B cell (primary cell): ENCODE measurements at places on chromosomes 6 and 20. TPM values are rescaled to one million over a fixed set of nuclear protein-coding genes. Genes with fewer than 3 reads are reported as not detected.

FAM209B gene
- total RNA-seq, result 1.9 and 2.2 TPM in 2 replicates

- no peak overlapping the region for H3K27ac ChIP-seq
- H3K36me3 ChIP-seq, result no peaks in the 10 kb centered on the region
- peaks cover 13% of the 10 kb centered on the region for H3K4me1 ChIP-seq
- DNase-seq, result no peak
- H3K4me3 ChIP-seq, result no peak overlapping the region
- peaks cover 3% of the 10 kb centered on the region for H3K27me3 ChIP-seq
These were observed 9.8 kb downstream of the FOXS1 start for GRCh38 chr20:31835554-31835953.

GRCh38 chr6:25369433-25370177, 90.4 kb downstream of the CARMIL1 start:
- no peak for DNase-seq
- H3K36me3 ChIP-seq, result no peaks in the 10 kb centered on the region
- H3K4me1 ChIP-seq, result peaks cover 19% of the 10 kb centered on the region
- no peaks in the 10 kb centered on the region for H3K27me3 ChIP-seq
- no peak overlapping the region for H3K27ac ChIP-seq
- no peak overlapping the region for H3K4me3 ChIP-seq

GRCh38 chr6:37283268-37283667, 25.3 kb upstream of the TMEM217 start:
- H3K36me3 ChIP-seq, result peaks cover 75% of the 10 kb centered on the region
- peaks cover 1% of the 10 kb centered on the region for H3K4me1 ChIP-seq
- H3K4me3 ChIP-seq, result no peak overlapping the region
- H3K27me3 ChIP-seq, result no peaks in the 10 kb centered on the region

- H3K36me3 ChIP-seq, result no peaks in the 10 kb centered on the region
- no peak for DNase-seq
- H3K27me3 ChIP-seq, result no peaks in the 10 kb centered on the region
- peaks cover 3% of the 10 kb centered on the region for H3K4me1 ChIP-seq
These were observed 24.7 kb upstream of the ZFAND3 start for GRCh38 chr6:37794825-37795224.

DNA sequence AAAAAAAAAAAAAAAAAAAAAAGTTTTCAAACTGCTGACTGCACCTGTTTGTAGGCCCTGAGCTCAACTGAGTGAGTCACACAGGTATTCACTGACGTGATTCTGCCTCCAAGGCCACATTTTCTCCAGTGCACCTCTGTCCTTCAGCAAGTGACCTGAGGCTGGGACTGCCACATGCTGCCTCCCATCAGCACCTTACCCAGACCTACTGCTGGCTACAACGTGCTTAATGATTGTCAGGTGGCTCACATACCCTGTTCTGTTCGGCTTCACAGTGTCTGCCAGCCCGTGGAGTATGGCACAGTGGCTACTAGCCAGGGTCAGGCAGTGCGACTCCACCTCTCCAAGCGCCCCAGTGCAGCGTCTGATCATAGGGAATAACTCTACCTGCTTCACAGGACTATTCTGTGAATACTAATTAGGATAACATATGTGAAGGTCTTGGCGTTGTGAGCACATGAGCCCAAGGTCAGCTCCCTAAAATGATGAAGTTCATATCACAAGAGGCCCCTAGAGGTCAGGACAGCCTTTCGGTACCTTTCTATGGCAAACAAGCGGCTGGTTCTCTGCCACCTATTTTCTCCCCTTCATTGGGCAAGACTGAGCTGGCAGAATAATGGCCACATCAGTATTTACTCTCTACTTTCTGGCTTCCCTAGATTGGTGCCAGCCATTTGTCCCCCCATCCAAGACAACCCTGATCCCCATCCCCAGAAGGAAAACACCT, 28.1 kb downstream of the RIPOR3 start:
- no peaks in the 10 kb centered on the region for H3K36me3 ChIP-seq
- no peaks in the 10 kb centered on the region for H3K4me1 ChIP-seq
- no peak overlapping the region for H3K27ac ChIP-seq

DNA sequence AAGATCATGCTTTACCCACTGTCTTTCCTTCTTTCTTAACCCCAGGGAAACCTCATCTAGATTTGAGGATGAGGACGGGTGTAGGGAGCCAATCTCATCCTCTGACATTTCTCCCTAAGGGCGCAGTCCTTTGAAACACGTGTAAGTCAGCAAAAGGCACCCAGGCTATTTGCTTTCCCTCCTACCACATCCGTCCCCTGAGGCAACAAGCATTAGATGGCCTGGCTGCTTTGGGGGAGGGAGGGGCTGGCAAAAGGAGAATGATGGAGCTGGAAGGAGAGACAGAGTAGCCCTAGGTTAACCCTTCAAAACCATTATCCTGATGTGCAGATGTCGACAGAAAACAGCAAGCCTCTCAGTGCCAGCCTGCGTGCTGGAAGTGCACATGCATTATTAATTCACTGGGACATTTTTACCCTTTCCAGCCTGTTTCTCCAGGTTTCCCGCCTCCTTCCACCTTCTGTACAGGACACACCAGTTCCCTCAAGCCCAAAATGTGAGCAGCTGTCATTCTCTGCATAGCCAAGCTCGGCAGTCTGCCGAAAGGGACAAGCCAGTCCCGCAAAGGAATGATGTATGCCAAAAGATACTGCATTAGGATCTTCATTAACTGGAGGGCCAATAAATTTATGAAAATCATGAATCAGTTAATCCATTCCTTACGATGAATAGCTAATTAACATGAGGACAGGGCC, 547.2 kb downstream of the CD83 start:
- H3K27me3 ChIP-seq, result no peaks in the 10 kb centered on the region
- H3K4me3 ChIP-seq, result no peak overlapping the region
- H3K36me3 ChIP-seq, result no peaks in the 10 kb centered on the region
- H3K27ac ChIP-seq, result peak overlapping the region; percentile 66
